Left lobe of liver (tissue), 2 donors: ENCODE measurements at places on chromosomes 6 and 20.

GRCh38 chr6:163670336-163670735 lies 255.8 kb downstream of the QKI start:
- no peak for DNase-seq

- DNase-seq: no peak
Measured at GRCh38 chr6:110158479-110158878, 21.0 kb downstream of the WASF1 start.

DNA sequence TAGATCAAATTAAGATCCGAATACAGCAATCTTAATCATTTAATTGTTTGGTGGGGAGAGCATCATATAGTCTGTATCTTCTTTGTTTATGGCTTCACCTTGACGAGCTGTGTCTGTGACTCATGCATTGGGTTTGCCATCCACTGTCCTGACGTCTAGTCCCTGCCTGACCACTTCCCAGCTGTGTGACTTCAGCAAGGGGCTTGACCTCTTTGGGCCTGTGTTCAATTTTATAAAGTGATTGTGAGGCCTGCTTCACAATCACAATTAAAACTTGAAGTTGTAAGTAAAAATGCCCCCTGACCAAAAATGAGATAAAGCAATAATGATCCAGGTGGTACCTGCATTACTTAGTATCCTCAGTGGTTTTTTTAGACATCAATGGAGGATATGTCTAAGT lies 209.2 kb downstream of the ZNF217 start:
- DNase-seq: no peak

GRCh38 chr20:34515484-34516246 lies 557 bp upstream of the DYNLRB1 start:
- peak; percentile 62 for DNase-seq
